ENCODE measurements at places on chromosomes 6 and 20.

DNA sequence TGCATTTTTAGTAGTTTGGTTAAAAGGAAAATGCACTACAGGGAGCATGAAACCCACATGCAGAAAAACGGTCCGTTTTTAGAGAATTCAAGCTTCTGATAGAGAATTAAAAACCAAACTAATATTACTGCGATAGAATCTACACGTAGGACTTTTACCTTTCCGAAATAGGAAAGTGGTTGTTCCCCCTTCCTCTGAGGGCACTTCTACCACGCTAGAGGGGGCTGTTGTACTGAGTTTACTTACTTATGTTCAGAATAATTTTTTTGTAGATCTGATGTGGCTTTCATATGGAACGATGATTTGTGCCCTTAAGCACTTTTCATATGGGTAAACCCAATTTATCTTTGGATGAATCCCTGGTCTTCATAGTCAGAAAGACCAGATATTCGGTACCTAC, 264.3 kb upstream of the PLN start:
- DNase-seq, result peak; percentile 11

DNA sequence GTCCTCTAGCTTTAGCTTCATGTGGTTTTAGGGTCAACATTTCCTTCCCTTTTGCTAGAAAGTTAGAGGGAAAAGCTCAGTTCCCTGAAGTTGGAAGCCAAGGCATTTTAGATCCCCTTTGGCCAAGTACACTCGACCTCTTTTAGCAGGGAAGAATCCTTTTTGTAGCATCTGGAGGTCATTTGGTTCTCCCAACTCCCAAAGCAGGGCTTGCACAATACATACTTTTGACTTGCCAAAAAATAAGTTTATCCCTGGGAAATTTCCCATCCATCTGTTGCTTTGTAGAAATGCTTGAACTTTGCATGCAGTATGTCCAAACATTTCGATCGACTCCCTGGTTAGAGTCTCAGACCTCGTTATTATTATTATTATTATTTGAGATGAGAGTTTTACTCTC, 4.6 kb upstream of the EDEM2 start:
- no peak for DNase-seq

DNA sequence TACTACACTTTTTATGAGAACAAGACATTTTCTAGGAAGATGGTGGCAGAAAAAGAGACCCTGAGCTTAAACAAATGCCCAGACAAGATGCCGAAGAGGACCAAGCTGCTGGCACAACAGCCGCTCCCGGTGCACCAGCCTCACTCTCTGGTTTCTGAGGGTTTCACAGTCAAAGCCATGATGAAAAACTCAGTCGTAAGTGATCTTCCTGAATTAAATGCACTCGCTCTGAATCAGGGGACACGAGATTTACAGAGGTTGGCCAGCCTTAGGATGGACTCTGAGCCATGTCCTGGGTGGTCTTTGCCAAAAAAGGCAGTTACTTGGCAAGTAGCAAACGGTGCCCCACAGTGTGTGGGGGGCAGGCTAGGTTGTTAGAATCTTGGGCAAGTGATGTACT, 423 bp downstream of the PACRG start:
- DNase-seq, result no peak

GRCh38 chr20:10093087-10093591, 58.4 kb downstream of the ANKEF1 start:
- DNase-seq, result no peak

DNA sequence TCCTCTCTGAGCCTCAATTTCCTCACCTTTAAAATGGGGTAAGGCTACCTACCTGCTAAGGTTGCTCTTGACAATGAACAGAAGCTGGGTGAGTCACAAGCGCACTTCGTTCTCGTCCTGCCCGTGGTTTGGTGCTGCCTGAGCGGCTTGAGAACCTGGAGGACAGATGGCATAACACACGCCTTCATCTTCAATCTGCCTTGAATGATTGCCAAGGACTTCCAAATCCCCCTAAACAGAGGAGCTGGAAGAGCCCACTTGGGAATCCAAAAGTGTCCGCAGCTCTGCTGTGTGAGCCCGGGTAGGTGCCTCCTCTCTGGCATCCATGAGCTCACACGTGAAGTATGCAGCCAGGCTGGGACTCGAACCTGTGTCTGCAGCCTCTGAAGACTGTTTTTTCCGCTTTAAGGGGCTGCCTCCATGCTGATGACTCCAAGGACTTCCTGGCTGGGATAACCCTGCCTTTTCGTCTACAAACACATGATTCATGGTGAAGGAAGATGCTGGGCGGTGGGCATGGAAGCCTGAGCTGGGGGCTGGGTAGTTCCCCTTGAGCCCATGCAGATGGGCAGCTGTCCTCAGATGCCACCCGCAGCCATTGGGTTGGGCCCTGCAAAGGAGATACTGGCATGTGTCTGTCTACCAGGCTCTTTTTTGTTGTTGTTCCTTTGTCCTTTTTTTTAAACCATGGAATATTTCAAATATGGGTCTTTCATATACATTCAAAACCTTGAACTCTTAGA, 25.3 kb upstream of the CSNK2A1 start:
- no peak for DNase-seq

GRCh38 chr6:164377348-164377918, 932.0 kb downstream of the C6orf118 start:
- no peak for DNase-seq

DNA sequence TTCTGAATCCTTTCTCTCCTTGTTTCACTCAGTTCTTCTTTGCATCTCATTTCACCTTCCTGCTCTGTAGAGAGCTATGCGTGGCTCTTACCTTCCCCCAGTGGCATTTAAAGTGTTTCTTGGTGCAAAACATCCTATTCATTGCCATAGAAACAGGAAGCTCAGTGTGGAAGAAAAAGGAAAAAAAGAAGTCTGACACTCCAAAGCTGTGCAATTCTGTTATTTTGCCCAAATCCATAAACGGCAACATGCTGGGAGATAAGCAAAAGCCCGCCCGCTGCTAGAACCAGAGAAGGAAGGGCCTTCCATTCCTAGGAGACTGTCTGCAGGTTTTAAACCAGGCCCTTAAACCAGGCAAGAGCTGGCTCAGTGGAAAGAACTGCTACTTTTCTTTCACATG, 247.1 kb downstream of the HIVEP2 start:
- DNase-seq, result no peak

DNA sequence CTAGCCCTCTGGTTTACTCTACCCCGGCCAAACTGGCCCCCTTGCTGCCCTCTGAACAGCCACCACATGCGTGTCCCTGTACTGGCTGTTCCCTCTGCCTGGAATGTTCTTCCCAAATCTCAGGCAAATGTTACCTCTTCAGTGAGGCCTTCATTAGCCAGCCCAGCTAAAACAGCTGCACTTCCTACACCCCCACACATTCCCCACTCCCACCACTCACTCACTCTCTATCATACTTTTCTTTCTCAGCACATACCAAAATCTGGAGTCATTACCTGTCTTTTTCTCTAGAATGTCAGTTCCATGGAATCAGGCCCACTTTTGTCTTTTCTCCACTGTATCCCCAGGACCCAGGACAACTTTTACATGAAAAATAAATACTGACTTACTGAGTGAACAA, 401.2 kb upstream of the SULF2 start:
- DNase-seq, result no peak

- DNase-seq, result no peak
Measured at GRCh38 chr6:154874773-154875592, 120.1 kb upstream of the TIAM2 start.

DNA sequence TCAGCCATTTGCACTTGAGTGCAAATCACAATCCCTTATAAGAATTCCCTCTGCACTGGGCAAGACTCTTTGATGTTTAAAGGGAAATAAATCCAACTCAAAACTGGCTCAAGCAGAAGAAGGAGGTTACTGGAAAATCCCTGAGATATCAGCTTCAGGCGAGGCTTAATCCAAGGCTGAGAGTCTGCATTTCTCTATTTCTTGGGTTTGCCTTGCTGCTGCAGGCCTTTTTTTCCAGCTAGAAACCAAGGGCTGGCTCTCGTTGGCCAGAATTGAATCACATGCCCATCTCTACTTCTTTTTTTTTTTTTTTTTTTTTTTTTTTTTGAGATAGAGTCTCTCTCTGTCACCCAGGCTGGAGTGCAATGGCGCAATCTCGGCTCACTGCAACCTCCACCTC, 11.7 kb downstream of the HCK start:
- no peak for DNase-seq

- no peak for DNase-seq
Measured at GRCh38 chr20:58117944-58118343, 110.5 kb downstream of the ANKRD60 start.

DNA sequence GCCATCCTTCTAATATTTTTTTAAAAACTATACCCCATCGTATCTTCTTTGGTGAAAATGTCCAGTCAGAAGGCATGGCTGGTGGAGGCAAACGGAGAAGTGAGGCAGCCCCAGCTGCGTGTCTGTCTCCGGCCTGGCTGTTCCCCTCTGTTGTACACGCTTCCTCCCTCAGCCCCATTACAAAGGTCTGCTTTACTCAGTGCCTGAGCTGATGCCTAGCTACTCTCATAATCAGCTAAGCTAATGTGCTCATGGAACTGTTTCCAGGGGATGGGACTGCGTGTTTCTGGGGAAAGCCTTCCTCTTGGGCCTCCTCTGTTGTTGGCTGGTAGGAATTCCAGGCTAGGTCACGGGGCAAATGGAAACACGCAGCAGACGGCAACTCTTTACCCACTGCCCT, 67.3 kb downstream of the PPP1R3G start:
- DNase-seq, result no peak

GRCh38 chr6:130965656-130966055, 97.4 kb downstream of the EPB41L2 start:
- DNase-seq, result no peak

- DNase-seq, result no peak
Measured at GRCh38 chr20:59779656-59780380, 153.6 kb downstream of the SYCP2 start.

DNA sequence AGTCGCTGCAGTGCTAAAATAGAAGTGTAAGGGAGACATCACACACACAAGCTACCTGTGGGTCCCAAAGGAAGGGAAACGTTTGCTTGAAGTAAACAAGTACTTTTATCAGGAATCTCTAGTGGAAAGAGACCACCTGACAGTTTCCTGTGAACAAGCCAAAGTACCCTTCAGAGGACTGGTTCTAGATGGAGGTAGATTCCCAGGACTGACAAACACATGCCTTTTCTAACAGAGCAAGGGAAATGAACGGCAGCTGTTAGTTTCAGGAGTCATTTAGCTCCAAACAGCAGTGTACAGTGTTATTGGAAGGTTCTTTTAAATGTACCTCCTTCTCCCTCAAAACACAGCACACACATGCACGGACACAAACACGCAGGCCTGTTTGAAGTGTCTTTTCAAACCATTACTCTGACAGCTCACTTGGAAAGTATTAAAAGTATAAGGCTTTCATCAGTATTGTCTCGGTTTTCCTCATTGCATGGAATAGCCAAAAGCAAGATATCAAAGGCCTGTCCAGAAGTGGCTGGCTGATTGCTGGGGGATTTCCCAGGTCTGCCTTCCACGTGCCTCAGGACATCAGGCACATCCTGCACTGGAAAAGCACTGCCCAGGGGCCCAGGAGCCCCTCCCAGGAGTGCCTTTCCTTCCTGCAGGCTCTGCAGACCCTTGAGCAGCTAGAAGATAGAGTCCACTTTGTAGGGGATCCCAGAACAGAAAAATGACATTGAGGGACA, 393.2 kb upstream of the SOX4 start:
- DNase-seq, result no peak

DNA sequence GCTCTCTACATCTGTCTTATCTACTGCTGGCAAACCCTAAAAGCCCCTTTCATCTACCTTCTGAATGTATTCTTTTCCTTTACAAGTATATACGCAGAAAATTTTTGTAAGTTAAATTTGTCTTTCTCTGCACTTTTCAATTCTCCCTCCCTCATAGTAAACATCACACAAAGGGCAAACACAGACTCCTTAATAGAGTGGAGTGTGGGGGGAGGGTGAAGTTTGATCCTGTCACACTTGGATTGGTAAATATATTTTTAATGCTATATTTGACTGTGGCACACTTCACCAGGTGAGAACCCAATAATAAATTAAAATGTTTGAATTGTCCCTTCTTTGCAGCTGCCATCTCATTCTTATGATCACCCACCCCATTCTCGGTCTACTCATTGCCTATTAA, 33.2 kb upstream of the PAQR8 start:
- no peak for DNase-seq

DNA sequence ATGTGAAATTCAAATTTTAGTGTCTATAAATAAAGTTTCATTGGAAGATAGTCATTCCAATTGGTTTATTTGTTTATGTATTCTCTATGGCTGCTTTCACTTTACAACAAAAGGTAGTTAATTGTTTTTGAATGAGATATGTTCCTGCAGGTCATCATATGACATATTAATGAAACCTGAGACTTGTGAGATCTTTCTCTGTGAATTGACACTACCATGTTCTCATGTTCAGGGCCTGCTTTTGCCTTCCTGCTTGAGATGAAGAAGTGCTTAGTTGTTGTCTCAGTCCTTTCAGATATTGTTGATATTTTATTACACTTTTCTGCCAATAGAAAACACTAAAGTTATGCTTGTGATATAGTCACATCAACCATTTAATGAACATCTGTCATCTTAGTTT, 132.5 kb downstream of the UTRN start:
- DNase-seq, result no peak

DNA sequence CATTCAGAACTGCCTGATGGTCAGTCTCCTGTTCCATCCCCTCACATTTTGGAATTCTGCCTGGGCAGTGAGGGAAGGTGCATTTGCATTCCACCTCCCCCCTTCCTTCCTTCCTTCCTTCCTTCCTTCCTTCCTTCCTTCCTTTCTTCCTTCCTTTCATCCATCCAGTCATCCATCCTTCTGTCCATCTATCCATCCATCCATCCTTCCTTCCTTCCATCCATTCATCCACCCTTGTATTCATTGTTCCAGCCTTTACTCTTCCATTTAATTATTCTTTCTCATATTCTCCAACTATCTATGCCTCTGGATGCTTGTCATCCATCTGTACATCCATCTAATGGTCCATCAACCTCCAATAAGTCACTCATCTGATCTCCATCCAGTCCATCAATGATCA, 14.0 kb downstream of the PCK1 start:
- no peak for DNase-seq

GRCh38 chr20:47969426-47969825, 184.1 kb upstream of the SULF2 start:
- DNase-seq, result no peak

- no peak for DNase-seq
Measured at GRCh38 chr6:149891259-149891658, 6.7 kb downstream of the RAET1E start.

- no peak for DNase-seq
Measured at GRCh38 chr20:15637950-15638754, 935.1 kb downstream of the KIF16B start.

DNA sequence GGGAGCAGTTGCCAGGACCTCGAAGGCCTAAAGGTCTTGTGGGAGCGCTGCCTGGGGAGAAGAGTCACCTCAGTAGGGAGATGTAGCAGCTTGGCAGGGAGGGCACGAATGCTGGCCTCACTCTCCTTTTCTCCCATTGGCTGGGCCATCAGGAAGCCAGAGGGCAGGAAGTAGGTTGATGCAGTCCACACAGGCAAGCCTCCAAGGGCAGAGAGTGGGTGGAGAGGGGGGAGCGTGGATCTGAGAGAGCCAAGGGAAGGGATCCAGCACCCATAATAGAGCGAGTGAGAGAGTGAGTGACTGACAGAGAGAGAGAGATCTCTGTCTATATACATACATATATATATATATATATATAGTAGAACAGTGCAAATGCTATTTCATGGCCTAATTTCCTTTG, 215.3 kb upstream of the LRFN2 start:
- no peak for DNase-seq
